ENCODE measurements at places on chromosomes 2 and 18.

DNA sequence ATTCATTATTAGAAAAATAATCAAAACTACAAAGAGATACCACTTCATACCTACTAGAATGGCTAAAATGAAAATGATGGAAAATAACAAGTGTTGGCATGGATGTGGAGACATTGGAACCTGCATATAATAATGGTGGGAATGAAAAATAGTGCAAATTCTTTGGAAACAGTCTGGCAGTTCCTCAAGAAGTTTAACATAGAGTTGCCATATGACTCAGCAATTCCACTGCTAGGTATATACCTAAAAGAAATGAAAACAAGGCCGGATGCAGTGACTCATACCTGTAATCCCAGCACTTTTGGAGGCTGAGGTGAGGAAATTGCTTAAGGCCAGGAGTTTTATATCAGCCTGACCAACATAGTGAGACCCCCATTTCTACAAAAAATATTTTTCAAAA, 41.6 kb upstream of the ACYP2 start:
- ATAC-seq, result no peak

DNA sequence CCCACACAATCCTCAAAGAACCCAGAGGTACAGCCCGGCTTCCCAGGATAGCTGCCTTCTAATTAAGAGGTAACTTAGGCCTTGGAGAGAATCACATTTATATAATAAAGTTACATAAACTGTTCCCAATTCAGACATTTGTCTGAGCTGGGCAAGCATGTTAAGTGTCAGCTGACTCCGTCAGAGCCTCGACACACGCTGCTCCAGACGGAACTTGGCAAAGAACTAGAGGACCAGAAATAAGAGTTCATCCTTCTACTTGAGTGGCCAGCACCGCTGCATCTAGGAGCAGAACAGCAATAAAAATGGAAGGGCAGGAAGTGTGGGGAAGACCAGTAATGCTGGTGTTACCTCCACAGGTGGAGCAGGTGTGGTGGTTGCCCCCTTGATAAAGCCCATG, 80.5 kb downstream of the MYO5B start:
- ATAC-seq, result no peak

GRCh38 chr2:45782986-45783385, 131.5 kb downstream of the PRKCE start:
- ATAC-seq, result no peak

DNA sequence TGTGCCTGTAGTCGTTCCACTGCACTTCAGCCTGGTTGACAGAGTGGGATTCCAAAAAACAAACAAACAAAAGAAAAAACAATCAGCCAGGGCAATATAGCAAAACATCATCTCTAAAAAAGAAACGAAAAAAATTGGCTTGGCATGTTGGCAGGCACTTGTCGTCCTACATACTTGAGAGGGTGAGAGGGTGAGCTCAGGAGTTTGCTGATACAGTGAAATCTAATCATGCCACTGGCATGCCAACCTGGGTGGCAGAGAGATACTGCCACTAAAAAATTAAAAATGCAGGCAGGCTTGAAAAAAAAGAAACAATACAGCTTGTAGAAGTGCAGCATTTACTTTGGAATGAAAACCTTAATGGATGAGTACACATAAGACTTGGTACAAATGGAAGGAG, 282.9 kb upstream of the RGPD4 start:
- ATAC-seq, result no peak

DNA sequence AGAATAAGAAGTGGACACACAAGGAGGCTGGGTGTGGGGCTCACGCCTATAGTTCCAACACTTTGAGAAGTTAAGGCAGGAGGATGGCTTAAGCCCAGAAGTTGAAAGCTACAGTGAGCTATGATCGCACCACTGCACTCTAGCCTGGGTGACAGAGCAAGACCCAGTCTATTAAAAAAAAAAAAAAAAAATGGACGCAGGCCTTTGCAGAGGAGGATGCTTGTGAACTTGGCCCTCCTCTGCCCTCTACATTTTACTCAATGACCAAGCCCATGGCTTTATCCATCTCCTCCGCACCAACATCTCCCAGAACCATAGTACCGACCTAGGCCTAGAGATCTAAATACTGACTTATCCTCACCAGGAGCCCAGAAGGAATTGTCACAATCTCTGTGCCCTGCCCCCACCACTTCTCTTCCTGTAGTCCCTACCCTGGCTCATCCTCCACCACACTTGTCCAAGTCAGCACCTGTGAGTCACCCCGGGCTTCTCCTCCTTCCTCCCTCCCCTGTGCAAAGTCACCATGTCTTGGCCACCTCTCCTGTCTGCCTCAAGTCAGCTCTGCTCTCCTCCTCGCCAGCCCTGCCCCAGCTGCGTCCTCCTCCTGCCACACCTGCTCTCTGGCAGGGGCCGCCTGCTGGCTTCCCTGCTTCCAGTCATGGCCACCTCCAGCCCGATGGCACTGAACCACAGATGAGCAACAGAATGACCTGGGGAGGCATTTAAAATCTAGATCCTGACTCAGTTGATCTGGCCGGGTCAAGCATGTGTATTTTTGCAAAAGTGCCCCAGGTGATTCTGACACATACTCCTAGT, 35.8 kb upstream of the ASPRV1 start:
- ATAC-seq, result no peak

DNA sequence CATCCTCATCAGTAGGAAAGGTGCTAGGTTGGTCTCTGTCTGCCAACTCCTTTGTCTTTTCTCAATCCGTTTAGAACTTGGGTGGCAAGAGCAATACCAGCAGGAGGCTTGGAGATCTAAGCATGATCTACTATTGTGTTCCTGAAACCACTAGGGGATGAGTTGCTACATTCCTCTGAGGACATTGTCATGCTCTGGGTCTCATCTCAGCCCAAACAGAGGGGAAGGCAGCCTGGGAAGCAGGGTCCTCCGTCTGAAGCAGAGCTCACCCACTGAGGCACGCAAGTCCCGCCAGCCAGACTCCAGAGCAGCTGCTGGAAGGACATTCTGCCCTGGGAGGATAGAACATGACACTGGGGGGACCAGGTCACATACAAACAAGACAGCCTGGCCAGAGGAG, 162.9 kb downstream of the MTCL1 start:
- ATAC-seq, result no peak

DNA sequence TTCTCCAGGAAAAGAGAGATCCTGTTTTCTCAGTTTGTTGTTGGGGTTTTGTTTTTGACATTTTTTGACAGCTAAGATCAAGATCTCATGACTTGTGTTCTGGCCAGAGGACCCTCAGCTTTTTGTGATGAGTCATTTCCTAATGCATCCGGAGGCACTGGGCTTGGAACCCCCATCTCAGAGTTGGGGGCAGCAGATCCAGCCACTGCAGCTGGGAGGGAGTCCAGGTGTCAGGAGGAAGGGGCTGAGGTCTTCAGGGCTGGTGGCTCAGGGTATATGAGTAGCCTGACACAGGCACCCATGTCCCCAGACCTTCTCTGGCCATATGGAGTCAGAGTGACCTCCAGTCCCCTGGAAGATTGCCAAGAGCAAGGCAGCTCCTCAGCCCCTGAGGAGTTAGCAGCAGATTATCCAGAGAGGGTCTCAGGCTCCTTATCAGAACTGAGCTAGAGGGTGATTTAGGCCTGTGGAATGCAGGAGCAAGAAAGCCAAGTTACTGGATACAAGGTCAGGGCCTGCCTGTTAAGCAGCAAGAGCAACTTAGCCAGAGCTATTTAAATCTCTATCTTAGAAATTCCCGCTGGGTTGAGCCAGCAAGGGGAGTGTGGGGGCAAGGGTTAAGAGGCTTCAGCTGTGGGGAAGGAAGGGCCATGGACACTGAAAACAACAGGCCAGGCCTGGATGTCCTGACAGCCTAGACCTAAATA, 62.4 kb downstream of the TANC1 start:
- ATAC-seq, result peak; percentile 70

DNA sequence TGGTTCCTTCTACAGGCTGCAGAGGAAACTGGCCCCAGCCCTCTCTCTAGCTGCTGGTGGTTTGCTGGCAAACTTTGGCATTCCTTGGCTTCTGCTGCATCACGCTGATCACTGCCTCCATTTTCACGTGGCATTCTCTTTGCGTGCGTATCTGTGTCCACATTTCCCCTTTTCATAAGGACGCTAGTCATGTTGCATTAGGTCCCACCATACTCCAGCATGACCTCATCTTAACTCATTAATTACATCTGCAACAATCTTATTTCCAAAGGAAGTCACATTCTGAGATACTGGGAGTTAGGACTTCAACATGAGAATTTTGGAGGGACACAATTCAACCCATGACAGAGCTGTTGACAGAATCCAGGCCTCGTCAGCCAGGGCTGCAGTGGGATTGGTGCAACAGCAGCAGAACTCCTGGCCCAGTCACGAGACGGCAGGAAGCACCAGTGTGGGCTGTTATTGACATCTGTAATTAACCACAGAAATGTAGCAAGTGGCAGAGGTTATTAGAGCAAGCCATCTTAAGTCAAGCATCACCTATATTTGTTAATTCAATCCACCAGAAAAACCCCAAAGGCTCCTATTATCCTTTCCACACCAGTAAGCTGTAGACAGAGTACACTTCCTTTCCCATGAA, 132.4 kb downstream of the TMEM163 start:
- no peak for ATAC-seq

DNA sequence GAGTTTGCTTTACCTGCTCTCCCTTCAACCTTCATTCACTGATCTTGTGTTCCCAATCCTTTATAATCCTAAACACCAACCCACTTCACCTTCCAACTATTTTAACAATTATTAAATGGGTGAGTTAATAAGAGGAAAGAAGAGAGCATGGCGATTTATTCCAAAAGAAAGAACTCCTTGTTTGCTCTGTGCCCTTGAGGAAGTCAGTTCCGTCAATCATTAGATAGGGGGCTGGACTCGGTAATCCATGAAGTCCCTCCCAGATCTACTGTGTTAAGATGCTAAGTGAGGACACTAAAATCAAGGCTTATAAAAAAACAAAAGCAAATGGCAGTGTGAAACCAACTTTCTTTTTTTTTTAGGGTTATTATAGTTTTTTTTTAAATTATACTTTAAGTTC, 589.9 kb downstream of the XIRP2 start:
- no peak for ATAC-seq

DNA sequence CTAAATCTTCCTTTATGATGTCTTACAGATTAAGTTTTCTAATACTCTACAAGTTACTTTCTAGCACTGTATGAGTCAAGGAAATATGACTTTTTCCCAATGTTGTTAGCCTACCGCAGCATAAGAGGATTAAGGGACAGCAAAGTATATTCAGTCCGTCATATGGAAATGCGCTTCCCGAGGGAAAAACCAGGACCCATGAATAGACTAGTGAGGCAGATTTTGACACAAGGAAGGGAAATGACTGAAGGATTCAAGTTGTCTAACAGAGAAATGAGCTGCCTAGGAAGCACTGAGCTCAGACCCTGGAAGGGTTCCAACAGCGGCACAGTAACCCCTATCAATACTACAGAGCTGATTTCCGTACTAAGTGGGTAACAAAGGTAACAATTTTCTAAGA, 12.0 kb downstream of the SEPTIN10 start:
- no peak for ATAC-seq

DNA sequence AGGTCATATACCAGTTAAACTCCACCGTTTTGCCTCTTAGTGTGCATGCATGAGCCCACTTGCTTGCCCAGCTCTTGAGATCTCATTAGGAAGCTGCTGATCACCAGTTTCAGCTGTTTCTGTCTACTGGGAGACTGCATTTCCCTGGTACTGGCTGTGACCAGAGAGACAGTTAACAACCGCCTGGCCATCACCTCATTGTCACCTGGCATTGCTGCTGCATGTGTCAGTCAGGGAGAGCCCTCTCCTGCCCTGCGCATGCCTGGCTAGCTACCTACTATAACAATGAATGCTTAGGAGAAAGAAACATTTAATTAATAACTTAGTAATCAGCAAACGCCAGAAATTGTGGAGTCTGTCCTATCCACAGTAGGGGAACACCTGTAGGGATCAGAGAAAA, 265.8 kb upstream of the CYRIA start:
- ATAC-seq, result no peak

DNA sequence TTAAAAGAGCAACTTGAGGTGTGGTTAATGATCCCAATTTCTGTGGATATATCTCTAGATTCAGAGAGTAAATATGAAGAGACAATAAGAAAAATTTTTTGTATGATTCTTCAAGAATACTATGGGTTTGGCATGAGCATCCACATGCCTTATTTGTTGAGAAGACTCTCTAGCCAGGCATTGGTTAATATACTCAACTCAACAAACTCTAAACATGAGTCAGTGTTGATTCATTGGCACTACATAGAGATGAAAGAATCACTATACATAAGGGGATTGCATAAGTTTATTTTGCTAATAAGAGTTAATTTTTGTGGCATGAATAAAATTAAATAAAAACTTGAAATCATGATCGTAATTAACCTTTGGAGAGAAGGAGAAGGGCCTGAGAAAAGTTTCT, 930.2 kb upstream of the LRRTM1 start:
- ATAC-seq, result no peak

GRCh38 chr2:169129703-169130243, 60.4 kb downstream of the DHRS9 start:
- no peak for ATAC-seq

DNA sequence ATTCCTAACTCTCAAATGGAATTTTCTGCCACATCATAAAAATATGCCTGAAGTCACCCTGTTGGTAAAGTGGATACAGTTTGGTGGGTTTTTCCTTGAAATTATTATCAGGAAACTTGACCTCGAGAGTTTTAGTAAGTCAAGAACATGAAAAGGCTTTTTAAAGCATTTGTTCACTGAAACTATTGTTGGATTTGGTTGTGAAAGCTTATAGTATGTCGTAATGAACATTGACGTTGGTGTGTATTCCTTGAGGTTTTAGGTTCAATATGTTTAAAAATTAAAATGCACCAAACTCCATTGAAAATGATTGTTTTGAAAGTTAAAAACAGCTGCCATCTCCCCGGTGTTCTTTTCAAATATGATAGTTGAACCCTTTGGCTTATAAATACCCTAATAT, 30.8 kb downstream of the AOX1 start:
- no peak for ATAC-seq

DNA sequence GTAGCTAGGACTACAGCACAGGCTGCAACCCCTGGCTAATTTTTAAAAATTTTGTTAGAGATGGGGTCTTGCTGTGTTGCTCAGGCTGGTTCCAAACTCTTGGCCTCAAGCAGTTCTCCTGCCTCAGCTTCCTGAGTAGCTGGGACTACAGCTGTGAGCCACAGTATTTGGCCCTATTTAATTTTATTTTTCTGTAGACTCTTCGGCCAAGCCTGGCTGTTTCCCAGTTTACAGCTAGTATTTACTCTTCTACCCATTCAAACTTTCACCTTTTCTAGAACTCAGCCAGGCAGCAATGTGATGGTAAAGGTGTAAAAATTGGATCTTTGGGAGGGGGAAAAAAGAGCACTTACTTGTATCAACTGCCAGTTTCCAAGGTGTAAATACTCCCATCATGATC, 35.3 kb downstream of the SH3RF3 start:
- ATAC-seq, result no peak

Measured in gastroesophageal sphincter (tissue), 4 donors.